GM23248 (cell line): ENCODE measurements at places on chromosomes 16 and 17. TPM values are rescaled to one million over a fixed set of nuclear protein-coding genes. Genes with fewer than 3 reads are reported as not detected.

NPIPA3 gene
- 4.5 and 5.4 TPM in 2 replicates for polyA plus RNA-seq

CDRT15L2 gene
- not detected in 2 replicates for polyA plus RNA-seq

TBX6 gene
- 0.13 and 0.20 TPM in 2 replicates for polyA plus RNA-seq

C16orf74 gene
- 6.5 and 7.0 TPM in 2 replicates for polyA plus RNA-seq

ABI3 gene
- polyA plus RNA-seq: 0.37 TPM in 1 of 2 replicates, not detected in the other

DHRS11 gene
- 4.7 and 5.0 TPM in 2 replicates for polyA plus RNA-seq

MIEN1 gene
- polyA plus RNA-seq: 85.4 and 88.4 TPM in 2 replicates
